ENCODE measurements at places on chromosomes 4 and X.
A peak's percentile ranks its signal among the peaks of the same experiment; 100 is the strongest.

DNA sequence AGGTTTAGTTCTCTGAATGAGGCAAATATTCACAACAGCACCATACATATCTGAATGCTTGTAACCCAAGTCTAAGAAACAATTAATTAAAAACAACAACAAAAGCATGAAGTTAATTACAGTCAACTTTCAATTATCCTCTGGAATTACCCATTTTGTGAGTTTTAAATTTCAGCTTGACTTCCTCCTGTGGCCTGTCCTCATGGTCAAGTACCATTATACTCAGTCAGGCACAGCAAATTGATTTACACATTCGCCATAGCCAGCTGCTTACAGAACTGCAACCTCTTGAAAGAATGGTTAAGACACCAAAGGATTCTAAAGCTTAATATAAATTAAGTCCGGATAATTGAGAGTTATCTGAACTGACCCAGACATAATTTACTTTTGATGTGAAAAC lies 306.5 kb downstream of the CAMK2D start:
- DNase-seq, result peak; percentile 9

GRCh38 chrX:149527705-149528104 lies 13.1 kb upstream of the EOLA1 start:
- peak; percentile 28 for DNase-seq

DNA sequence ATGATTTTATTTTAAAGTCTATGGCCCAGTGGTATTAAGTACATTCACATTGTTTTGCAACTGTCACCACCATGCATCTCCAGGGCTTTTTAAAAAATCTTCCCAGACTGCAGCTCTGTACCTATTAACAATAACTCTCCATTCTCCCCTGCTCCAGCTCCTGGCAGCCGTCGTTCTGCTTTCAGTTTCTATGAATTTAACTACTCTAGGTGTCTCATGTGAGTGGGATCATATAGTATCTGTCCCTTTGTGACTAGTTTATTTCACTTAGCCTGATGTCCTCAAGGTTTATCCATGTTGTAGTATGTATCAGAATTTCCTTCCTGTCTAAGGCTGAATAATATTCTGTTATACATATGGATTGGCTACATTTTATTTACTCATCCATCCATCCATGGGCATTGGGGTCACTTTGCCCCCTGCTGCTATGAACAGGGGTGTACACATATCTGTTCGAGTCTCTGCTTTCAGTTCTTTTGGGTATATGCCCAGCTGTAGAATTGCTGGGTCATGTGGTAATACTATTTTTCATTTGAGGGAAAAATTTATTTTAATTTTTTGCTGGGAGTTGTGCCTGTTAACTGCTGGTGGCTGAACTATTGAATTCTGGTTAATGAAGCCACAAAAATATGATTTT lies 131.3 kb downstream of the ARHGAP10 start:
- DNase-seq, result no peak

- no peak for DNase-seq
Observed at GRCh38 chr4:531721-532565, 32.9 kb downstream of the PIGG start.

GRCh38 chr4:84379917-84380641 lies 119.0 kb downstream of the NKX6-1 start:
- DNase-seq, result no peak

- no peak for DNase-seq
Observed at GRCh38 chr4:130699004-130699403, 1603.1 kb downstream of the C4orf33 start.

GRCh38 chrX:16603822-16604221 lies 46.1 kb upstream of the S100G start:
- no peak for DNase-seq

- no peak for DNase-seq
Observed at GRCh38 chrX:13428053-13428786, 108.4 kb upstream of the ATXN3L start.

- no peak for DNase-seq
Observed at GRCh38 chr4:107058828-107059227, 22.7 kb upstream of the DKK2 start.

DNA sequence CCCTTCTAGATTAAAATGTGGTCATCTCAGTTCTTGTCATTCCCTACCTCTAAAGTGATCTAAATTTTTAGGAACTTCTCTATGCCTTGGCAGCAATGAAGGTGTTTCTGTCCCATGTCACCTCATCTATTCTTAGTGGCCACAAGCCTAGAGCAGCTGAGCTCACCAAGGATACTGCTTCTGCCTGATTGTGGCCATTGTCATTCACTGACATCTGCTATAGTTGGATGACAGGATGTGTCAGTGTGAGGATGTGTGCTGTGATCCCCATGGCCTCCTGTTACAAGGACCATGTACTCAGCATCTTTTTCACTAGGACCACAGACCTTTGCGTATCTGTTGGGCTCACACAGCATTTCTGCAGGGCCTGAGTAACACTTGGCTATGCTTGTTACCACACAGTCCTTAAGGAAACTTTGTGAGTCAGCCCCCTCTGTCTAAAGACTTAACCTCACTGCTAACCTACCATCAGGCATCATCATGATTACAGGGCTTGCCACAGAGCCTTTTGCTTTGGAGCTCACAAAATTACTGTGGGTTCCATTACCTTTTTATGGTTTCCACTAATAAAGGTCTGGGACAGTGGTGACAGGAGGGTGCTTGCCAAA lies 421.0 kb downstream of the ADAM29 start:
- DNase-seq, result no peak

- no peak for DNase-seq
Observed at GRCh38 chr4:128769011-128769410, 40.5 kb upstream of the JADE1 start.

- no peak for DNase-seq
Observed at GRCh38 chr4:98604723-98605122, 53.7 kb downstream of the TSPAN5 start.

GRCh38 chr4:60656171-60656570 lies 544.0 kb upstream of the ADGRL3 start:
- DNase-seq, result no peak

DNA sequence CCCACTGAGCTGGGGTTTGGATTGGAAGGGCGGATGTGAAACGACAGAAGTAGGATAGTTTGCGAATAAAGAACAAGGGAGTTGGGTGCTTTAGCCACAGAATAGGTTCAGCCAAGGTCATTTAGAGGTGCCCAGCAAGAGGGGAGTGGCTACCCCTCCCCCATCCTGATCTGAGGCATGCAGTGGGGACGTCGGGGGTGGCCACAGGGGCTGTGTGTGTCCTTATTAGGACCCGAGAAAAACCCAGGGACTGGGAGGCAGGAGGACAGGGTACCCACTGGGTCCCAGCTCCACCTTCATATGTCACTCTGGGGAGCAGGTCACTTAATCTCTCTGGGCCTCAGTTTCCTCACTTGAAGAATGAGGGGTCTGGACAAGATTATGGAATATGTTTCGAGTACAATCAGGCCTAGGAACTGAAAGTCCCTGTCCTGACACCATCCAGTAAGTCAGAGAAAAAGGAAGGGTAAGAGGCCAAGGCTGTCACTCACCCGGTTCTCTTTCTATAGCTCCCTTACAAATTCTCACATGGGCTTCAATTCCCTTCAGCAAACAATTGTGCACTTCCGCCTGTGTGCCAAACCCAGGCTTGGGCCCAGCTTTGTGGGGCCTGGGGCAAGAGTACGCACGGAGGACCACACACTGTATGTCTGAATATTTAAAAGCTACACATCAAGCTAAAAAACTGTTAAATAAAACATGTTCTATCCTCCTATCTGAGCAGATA lies 4.2 kb upstream of the NYX start:
- no peak for DNase-seq

DNA sequence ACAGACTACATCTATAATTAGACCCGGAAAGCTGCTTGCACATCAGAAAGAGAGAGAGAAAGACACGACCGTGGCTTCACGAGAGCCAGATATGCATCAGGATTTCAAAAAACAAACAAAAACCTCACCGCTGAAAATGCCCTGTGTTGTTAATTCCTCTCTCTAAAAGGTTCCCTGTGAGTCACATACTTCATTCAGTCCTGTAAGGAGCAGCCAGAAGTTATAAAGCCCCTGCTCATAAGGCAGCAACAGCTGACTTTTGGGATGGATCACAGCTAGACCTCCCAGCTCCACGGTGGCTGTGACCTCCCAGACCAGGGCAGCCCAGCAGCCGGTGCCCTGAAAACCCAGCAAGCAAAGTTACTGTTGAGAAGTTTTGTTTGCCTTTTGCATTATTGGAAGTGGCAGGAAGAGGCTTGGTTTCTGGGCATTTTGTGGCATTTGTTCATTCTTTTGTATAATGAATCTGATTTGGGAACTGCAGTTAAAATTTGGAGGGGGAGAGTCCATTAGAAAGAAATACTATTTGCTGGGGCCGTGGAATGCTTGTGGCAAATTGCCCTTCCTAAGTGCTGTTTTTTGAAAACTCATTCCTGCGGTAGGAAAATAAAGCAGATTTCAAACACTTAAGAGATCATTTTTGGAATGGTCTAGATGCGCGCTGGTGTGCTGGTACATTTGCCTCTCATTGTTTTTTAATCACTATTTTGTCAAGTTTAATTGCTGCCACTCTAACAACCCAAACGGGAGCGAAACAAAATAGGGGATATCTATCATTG lies 520.4 kb downstream of the BCOR start:
- DNase-seq, result no peak

GRCh38 chr4:89123451-89123851 lies 12.1 kb downstream of the TIGD2 start:
- no peak for DNase-seq

GRCh38 chrX:41799661-41800060 lies 75.7 kb downstream of the GPR82 start:
- DNase-seq, result no peak

GRCh38 chr4:57110640-57111511 lies 691 bp upstream of the IGFBP7 start:
- DNase-seq, result no peak

DNA sequence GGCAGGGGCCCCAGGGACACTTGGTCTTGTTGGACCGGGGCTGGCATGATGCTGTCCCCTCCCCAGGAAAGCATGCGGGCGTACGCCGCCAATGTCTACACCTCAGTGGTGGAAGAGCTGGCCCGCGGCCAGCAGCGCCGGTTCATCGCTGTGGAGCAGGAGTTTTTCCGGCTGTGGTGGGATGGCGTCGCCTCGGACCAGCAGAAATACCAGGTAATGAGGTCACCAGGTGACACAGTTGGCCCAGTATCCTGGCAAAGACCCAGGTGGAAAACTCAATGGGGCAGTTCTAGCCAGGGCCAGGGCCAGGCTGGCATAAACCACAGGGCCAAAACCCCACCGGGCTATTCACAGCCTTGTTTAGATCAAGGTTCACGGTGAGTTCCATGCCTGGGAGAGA lies 1.5 kb downstream of the MAN2B2 start:
- DNase-seq, result no peak

DNA sequence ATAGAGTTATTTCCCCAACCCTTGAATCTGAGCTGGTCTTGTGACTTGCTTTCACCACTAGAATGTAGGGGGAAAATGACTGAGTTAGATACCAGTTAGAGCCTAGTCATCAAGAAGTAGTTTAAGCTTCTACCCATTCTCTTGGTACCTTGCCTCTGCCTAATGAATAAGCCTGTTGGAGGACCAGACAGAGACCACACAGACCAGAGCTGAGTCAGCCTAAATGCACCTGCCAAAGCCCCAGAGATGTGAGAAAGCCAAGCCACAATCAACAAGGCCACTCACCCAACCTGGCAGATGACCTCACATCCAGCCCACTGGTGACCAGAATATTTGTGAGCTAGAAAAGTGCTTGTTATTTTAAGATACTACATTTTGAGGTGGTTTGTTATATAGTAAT lies 85.2 kb upstream of the DCLK2 start:
- no peak for DNase-seq

DNA sequence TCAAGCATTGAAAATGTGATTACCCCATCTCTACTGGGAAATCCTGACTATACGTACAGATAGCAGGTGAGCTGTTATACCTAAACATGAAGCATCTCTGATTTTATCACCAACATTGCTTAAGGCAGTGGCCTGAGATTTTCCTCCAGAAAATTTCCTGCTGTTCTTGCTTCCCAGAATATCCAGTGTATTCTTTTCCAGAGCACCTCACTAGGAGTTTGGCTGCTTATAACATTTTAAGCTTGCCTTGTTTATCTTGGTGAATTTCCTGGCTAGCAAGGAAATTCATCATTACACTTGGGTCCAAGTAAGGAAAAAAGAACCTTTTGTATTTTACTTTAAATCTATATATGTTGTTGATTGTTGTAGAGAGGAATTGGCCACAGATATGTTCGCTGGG lies 73.0 kb upstream of the CLCN4 start:
- no peak for DNase-seq

DNA sequence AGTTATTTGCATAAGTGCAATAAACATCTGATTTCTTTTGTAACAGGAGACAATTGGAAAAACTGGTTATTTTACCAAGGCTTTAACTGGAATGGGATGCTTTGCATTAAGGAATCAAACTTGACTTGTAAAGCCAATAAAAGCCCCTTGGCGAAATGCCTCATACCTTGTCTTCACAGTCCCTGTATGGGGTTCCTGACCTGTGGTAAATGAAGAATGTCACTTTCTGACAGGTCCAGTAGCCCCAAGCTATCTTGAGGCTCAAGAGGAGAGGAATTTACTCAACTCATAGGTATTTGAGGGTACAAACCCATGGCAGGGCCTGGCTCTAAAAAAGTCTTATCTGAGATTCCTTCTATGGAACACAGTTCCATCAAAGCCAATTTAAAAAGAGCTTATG lies 78.0 kb downstream of the ACOX3 start:
- no peak for DNase-seq

DNA sequence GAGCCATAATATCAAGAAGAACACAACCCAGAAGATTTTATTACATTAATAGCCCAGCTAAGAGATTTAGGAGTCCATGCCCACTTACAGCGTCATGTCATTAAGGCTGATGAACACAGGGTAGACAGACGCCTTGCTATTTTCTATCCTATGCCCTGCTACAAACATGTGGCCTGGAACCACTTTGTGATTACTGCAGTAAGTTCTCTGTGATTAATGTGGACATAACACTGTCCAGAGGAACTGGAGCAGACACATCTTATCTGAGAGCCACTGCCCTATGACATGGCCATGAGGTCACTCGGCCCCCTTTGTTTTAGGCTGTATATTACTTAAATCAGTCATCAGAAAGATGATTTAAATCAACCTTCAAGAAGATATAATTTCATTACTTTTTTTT lies 211.7 kb downstream of the MAML3 start:
- DNase-seq, result no peak

DNA sequence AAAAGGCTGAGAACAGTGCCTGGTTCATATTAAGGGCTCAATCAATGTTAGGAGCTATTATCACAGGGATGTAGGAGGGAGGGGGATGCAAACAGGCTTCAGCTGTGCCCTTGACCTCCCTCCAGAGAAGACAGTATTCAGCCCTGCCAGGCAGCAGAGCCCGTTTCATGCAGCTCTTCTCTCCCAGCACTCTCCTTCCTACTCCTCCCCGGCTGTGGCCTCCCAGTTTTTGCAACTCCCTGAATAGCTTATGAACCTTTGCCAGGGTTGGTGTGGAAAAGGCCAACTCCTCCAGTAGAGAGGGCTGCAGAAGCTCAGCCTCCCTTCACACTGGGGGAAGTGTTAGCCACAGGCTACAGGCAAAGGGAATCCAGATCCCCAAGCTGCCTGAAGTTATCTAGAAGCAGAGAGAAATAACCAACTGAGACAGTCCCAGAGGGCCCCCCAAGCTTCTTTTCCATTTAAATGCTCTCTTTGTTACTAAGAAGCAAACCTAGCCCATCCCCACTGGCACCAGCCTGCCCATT lies 31.7 kb upstream of the APLN start:
- DNase-seq, result no peak

GRCh38 chrX:82219129-82219528 lies 1017.2 kb downstream of the SH3BGRL start:
- DNase-seq, result no peak

- DNase-seq, result no peak
Observed at GRCh38 chrX:121496966-121497365, 449.6 kb downstream of the GLUD2 start.

GRCh38 chr4:25031077-25031621 lies 403 bp upstream of the LGI2 start:
- peak; percentile 1 for DNase-seq
